ENCODE measurements at places on chromosomes 4 and X. TPM values are rescaled to one million over a fixed set of nuclear protein-coding genes. Genes with fewer than 3 reads are reported as not detected.

DNA sequence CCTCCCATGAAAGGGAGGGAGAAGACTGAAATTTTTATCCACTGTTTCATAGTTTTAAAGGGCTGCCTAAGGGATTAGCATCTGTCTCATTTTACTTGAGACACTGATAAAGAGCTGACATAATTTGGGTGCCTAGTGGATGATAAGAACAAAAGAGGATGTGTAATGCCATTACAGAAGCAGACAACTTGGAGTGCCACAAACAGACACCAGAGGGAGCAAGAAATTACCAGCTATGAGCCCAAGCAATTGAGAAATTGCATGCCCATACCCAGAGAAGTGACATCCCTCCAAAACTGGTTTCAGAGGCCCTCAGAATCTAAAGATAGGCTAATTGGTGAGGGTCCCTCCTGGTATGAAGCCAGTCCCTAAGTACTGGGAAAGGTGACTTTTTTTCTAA, 38.5 kb upstream of the POU3F4 start:
- no peaks in the 10 kb centered on the region for H3K4me1 ChIP-seq
- H3K4me3 ChIP-seq: no peak overlapping the region

Gene CPXCR1
- polyA plus RNA-seq: not detected

GRCh38 chr4:128582427-128582870, 227.1 kb upstream of the JADE1 start:
- H3K4me1 ChIP-seq: no peaks in the 10 kb centered on the region
- no peak for DNase-seq
- no peak overlapping the region for H3K27ac ChIP-seq

DNA sequence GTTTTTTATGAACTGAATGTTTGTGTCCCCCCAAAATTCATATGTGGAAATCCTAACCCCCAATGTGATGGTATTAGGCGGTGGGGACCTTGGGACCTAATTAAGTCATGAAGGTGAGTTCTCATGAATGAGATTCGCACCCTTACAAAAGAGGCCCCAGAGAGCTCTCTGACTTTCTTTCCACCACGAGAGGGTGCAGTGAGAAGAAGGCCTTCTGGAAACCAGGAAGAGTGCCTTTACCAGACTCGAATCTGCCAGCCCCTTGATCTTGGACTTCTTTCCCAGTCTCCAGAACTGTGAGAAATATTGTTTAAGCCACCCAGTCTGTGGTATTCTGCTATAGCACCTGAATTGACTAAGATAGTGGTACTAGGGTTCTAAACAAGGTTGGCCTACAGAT, 40.8 kb downstream of the STK26 start:
- H3K4me3 ChIP-seq: no peak overlapping the region
- H3K36me3 ChIP-seq: peaks cover 3% of the 10 kb centered on the region
- H3K4me1 ChIP-seq: peaks cover 19% of the 10 kb centered on the region
- no peaks in the 10 kb centered on the region for H3K27me3 ChIP-seq
- DNase-seq: no peak
- H3K27ac ChIP-seq: no peak overlapping the region

DNA sequence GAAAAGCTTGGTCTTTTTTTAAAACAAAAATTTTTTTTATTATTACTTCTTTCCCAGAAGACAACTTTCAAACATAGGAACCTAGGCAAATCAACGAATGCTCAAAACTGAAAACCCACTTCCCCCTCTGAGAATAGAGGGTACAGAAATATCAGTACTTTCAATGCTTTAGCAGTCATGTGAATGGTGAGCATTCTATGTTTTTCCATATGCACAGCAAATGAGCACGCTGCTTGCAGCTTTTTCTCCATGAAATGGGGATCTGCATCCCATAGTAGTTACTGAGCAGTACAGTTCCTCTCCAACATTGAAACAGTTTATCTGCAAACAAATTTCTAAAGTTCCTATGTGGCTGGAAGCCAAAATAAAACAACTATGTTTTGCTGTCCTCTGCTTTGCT, 108.4 kb upstream of the BMP2K start:
- no peak overlapping the region for H3K27ac ChIP-seq
- H3K27me3 ChIP-seq: no peaks in the 10 kb centered on the region
- H3K36me3 ChIP-seq: no peaks in the 10 kb centered on the region
- peaks cover 13% of the 10 kb centered on the region for H3K4me1 ChIP-seq
- H3K4me3 ChIP-seq: no peak overlapping the region

Gene ADAMTS3
- polyA plus RNA-seq: not detected
